BJ (cell line): ENCODE measurements at places on chromosomes 1 and 21.

- no peak for DNase-seq
Observed at GRCh38 chr1:167795810-167796740, 74.3 kb downstream of the MPZL1 start.

DNA sequence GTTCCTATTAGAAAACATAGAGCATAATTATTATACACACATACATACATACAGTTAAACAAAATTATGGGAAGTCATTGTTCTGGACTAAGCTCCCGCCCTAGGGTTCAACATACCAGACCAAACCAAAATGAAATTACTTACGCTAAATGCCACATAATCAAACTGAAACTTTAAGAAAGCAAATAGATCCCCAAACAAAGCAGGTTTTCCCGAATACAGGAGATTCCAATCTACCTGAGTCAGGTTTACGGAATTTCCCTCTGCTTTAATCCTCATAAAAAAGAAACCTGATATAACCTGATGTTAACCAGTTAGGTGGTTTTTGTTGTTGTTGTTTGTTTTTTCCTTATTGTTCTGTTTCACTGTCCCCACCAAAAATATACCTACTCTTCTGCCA is 1886.9 kb downstream of the NCAM2 start:
- no peak for DNase-seq

DNA sequence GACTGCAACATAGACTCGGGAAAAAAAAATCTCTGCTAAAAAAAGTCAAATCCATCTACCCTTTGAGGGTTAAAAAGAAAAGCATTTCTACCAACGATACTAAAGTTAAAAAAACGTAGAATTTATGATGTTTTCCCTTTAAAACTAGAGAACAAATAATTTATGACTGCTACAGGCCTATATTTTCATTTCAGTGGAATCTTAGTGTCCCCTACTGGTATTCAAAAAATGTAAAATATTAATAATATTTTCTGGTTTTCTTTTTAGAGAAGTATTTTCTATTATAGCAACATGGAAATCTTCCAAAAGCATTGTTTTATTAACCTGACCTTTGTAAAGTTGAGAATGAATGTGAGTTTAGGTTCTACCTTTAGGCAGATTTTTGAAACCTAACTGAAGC is 1582.2 kb downstream of the MRPL39 start:
- DNase-seq: no peak

DNA sequence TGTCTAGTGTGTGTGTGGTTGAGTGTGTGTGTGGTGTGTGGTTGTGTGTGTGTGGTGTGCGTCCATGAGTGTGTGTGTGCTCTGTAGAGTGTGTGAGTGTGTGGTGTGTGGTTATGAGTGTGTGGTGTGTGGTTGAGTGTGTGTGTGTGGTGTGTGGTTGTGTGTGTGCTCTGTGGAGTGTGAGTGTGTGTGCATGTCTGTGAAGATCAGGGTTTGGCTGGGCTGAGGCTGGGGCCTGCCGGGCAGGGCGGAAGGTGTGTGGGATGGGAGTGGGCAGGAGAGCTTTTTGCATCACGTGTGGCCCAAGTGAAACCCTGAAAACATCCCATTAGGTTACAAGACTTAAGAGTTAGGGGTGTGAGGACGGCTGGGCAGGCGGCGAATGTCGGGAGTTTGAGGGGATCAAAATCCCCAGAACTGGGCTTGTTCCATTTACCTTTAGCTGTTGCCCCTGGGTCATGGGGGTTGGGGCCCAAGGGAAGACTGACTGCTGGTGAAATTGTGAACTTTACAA is 2.9 kb upstream of the FCMR start:
- DNase-seq: no peak

GRCh38 chr1:189874715-189875435 is 602.8 kb downstream of the BRINP3 start:
- DNase-seq: no peak

DNA sequence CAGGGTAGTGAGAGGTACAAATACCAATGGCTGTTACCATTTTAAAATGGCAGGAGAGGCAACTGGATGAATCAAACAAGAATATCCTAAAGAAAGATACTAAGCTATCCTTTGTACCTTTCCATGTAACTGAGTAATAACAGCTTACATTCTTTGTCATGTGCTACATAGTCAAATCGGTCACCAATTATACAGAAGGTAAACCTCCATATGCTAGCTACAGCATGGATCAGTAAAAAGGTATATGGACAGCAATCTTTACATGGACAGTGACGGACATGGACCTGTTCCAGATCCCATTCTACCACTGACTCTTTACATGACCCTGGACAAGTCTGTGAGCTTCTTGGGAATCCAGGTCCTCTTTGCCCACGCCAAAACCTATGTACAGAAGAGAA is 13.4 kb upstream of the MRPL9 start:
- DNase-seq: no peak

GRCh38 chr1:10835822-10836421 is 39.5 kb upstream of the CASZ1 start:
- DNase-seq: no peak

- DNase-seq: no peak
Observed at GRCh38 chr1:25246600-25247023, 642 bp downstream of the RSRP1 start.

DNA sequence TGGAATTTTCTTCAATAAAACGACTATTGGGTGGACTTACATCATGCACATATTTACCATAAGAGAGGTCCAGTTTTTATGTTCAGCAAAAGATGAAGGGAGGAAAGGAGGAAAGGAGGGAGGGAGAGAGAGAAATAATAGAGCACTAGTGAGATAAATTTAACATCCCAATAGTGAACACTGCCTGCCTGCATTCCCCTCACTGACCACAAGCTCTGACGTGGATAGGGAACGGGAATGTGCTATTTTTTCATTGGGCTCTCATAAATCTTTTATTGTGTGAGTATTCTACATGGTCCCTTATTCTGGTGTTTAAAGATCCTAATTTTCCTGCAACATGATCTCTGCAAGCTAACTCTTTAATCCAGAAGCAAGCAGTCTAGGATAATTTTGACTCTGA is 82.1 kb downstream of the TTC3 start:
- peak; percentile 63 for DNase-seq

- DNase-seq: no peak
Observed at GRCh38 chr1:2557482-2558400, 1.6 kb downstream of the TNFRSF14 start.

- DNase-seq: no peak
Observed at GRCh38 chr1:239913141-239913585, 178.5 kb upstream of the FMN2 start.

DNA sequence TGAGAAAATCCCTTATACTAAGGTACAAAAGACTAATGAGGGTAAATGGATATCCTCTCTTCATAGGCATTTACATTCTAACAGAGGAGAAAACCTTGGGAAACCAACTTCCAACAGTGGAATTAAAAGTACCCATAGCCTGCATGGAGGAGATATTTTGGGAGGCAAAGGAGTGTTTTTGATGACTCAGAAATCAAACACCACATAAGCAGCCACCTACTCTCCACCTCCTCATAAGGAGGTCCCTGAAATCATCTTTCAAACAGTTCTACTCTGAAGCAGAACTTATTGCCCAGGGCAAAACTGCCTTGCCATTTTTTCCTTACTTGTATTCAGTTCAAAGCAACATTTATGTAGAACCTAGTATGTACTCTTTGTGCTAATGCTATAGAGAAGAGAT is 211.3 kb downstream of the KCNH1 start:
- DNase-seq: no peak

DNA sequence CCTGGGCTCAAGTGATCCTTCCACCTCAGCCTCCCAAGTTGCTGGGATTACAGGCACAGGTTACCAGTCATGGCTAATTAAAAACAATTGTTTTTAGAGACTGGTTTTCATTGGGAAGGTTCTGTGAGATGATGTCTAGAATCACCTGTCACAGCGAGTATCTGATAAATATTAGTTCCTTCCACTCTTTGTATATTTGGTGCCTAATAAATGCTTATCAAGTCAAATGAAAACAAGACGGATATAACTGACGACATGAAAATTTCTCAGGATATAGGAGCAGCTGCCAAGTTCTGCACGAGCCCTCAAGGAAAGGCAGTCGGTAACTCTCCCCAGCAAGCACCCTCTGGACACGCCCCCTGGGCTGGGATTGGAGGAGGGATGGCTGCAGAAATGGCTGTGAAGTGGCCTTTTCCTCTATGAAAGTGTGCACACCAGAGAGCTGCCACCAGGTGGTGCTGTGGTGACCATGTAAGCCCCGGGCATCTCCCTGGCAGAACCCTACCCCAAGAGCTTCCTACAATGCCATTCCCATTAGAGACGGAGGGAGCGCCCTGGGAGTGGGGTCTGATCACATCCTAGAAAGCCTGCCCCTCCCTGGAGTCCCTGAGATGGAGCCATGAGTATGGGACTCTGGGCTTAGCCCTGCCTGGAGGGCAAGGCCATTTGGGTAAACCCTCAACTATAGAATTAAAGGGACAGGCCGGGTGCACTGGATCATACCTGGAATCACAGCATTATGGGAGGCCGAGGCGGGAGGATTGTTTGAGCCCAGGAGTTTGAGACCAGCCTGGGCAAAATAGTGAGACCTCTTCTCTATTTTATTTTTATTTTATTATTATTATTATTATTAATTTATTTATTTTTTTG is 50.9 kb downstream of the HTR6 start:
- DNase-seq: peak; percentile 78

GRCh38 chr1:200900877-200901276 is 6.2 kb downstream of the INAVA start:
- no peak for DNase-seq

DNA sequence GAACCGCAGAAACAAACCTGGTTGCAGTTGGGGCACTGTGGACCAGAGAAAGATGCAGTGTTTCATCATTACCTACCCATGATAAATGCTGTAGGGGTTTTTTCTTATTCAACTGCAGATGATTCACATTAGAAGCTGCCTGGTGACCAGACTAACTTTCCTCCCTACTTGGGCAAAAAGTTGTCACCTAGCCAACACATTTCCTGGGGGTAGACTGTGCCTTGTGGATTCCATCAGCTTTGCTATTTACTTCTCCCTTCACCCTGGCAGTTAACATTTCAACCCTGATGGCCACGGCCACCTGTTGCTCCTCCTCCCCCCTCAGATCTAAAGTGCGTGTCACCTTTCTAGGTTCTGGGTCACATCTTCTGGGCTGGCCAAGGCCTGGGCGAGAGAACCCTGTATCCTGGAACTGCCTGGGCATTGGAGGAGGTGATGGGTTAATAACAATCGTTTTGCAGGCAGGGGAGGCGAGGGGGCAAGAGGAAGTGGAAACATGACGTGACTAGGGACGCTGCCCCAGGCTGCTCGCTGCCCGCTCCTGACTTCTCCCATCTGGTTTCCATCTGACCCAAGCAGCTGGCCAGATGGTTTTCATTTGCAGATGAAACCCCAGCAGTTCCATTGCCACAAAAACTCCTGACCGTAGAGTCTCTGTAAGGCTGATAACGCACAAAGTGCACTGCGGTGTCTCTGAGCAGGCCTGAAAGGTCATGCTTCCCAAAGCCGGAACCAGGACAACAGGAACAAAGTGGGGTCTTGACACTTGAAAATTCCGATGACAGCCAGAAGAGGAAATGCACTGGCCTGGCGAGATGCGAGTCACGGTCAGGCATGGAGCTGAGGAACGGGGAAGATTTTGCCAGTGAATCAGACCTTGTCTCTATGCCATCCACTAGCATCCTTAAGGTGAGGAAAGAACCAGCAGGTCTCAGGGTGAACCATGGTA is 36.6 kb downstream of the CAPZB start:
- DNase-seq: peak; percentile 80

- peak; percentile 37 for DNase-seq
Observed at GRCh38 chr1:204127597-204128242, 24.1 kb downstream of the ETNK2 start.

GRCh38 chr1:110697606-110698005 is 22.9 kb upstream of the KCNA3 start:
- no peak for DNase-seq
